ENCODE measurements at places on chromosomes 7 and 10.

GRCh38 chr10:104232613-104233102, 494 bp upstream of the CFAP43 start:
- no peak for DNase-seq

- DNase-seq, result no peak
These were observed 9.4 kb downstream of the WBP1L start for GRCh38 chr10:102752934-102753664.

GRCh38 chr10:44571701-44572100, 186.8 kb upstream of the CXCL12 start:
- DNase-seq, result no peak

- no peak for DNase-seq
These were observed 780.1 kb downstream of the PHTF2 start for GRCh38 chr7:78578686-78579085.

DNA sequence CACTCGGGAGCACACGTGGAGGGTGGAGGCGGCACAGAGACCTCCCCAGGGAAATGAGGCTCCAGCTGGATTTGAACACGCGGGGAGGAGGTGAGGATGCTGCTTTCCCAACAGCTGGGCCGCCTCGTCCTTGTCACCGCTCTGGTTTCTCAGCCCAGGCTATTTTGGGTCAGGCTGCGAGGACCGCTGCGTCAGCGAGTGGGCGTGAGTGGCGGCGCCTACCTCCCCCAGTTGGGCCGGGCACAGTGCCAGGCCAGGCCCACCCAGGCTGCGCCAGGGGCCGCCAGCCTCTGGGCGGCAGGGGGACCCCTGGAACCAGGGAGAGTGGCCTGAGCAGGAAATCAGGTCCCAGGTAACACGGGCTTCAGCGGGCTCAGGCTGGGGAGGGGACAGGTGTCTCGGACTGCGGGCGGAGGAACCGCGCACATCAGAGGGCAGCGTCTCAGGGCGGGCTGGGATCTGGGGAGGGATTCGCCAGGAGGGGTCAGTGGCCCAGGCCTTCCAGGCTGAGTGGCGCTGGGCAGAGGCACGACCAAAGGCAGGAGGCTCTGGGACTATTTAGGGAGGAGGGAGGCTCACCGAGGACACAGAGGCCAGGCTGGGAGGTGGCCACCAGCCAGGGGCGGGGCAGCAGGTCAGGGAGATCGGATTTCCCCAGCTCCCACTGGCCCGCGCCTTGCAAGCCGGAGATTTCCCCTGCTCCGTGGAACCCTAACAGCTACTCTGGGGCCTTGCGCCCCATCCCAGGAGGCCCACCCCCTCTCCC, 125.2 kb upstream of the RET start:
- DNase-seq, result no peak
